ENCODE measurements at places on chromosomes 3 and 15.
A peak's percentile ranks its signal among the peaks of the same experiment; 100 is the strongest.

DNA sequence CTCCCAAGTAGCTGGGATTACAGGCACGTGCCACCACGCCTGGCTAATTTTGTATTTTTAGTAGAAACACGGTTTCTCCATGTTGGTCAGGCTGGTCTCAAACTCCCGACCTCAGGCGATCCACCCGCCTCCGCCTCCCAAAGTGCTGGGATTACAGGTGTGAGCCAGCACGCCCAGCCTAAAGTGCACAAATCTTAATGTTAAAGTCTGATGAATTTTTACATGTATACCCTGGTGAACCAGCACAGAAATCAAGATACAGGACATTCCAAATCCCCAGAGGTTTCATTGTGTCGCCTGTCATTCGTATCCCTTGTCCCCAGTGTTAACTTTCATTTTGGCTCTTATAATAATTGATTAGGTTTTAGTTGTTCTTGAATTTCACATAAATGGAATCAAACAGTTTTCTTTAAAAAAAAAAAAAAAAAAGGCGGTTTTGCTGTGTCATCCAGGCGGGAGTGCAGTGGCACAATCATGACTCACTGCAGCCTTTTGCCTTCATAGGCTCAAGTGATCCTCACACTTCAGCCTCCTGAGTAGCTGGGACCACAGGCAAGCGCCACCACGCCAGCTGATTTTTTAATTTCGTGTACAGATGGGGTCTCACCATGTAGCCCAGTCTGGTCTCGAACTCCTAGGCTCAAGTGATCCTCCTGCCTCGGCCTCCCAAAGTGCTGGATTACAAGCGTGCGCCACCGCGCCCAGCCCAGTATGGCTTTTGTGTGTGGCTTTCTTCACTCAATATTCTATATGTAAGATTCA, 1.5 kb upstream of the TM4SF19 start:
- no peak for DNase-seq

DNA sequence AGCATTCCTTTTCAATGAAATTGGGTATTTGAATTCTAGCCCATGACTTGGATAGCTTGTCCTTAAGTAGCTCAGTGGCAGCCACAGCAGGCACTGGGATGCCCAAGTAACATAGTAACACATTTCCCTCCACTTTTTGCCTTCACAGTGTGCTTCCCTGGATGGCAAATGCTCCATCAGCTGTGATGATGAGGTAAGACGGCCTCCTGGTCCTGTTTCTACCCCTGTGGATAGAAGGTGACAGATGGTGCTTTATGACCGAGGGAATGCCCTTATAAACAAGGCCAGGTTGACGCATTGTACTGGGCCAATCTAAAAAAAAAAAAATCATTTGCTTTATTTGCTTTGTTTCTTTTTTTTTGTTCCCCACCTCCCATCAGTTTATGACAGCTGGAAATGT, 41.8 kb upstream of the LRTM1 start:
- no peak for DNase-seq

- no peak for DNase-seq
These were observed 719.3 kb upstream of the SGO1 start for GRCh38 chr3:20905210-20905805.

- no peak for DNase-seq
These were observed 453.9 kb downstream of the LPP start for GRCh38 chr3:188607805-188608315.

- DNase-seq = peak; percentile 33
These were observed 48.0 kb upstream of the APEH start for GRCh38 chr3:49626101-49626581.

DNA sequence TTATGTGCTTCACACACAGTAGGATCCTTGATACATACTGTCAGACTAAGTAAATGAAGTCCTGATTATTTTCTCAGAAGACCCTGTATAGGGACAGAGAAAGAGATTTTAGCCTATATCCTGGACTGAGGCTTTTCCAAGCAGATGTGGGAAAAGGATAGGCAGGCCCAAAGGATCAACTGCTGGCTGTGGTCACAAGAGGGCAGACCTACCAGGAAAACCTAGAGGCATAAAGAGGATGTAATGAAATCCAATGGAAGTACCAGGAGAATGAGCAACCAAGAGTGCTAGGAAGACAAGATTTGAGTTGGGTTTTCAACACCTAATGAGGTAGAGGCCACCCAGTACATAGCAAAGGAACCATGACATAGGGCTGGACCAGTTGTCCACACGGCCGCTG, 23.1 kb downstream of the DCLK3 start:
- DNase-seq = no peak

All from nucleus accumbens (tissue), 56 donors.